ENCODE measurements at places on chromosomes 4 and X.

GRCh38 chr4:140762202-140762601 is 6.0 kb upstream of the TBC1D9 start:
- no peak for DNase-seq

DNA sequence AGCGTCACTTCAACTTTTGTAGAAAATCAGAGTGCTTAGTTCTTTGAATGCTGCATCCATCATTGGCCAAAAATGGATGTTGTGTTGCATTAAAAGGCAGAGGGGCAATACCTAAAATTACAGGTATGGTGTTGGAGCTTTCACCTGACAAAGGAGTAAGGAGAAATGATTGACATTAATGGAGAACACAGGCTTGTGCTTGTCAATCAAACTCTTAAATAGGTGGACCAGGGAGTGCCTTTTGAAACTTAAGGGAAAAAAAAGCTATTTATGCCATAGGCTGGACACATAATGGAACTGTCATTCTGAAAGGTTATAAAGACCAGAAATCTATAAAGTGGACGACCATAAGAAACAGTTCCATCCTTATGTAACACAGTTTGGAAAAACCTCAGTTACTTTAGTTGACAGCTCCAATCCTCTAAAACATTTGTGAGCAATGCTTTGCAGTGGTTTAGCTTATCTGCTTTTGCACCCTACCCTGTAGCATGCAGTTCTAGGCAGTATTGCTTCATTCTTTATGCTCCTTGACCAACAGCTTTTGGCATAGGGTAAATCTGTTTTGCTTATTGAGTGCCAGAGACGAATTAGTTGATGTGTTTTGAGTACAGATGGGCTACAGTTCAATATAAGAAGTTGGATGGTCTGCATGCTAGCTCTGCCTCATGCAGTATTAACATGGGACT is 2.4 kb downstream of the HADH start:
- DNase-seq: no peak

DNA sequence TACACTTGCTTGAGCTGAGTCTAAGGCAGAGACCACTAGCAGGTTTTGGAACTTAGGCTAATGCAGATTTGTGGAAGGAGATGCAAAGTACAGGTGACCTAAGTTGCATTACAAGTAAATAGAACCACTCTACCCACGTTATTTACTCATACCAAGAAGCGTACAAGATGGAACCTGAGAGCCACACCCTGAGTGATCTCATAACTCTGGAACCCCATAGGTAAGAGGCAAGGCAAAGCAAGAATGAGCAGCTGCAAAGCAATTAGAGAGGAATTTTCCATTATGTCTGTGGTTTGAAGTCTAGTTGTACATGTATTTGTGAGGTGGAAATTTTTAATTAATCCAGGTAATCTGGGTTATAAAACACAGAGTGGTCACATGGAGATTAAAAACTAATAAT is 55.4 kb downstream of the CC2D2A start:
- no peak for DNase-seq

DNA sequence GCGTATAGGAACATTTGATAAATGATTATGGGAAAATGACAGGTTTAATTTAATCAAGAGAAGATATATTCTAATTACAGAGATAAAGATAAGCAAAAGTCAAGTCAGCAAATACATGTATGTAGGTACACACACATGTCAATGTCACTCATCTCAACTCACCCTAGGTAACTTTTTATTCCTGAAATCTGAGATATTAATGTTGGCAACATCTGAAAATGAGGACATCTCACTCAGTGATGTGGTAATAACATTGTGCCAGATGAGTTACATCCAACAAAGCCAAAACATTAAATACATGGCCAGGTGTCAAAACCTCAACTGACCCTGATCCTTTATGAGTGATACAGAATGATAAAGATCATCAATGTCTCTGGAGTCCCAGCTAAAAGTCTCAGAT is 363.3 kb upstream of the F9 start:
- no peak for DNase-seq

GRCh38 chr4:54169176-54169575 is 59.9 kb upstream of the PDGFRA start:
- DNase-seq: no peak

DNA sequence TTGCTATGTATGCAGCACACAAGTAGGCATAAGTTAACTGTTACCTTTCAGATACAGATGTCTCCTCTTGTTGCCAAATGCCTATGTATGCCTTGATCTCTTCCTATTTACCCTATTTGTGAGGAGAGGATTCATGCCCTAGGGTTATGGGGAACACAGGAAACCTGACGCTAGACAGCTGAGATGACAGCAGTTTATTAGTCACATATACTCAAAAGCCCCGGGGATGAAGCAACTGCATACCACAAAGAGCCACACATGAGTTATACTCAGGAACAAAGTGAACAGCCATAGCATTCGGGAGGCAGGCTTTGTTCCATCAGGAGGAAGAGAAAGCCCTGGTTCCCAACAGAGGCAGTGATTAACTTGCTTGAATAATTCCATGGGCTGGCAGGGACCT is 1011.7 kb upstream of the PCDH7 start:
- DNase-seq: no peak

DNA sequence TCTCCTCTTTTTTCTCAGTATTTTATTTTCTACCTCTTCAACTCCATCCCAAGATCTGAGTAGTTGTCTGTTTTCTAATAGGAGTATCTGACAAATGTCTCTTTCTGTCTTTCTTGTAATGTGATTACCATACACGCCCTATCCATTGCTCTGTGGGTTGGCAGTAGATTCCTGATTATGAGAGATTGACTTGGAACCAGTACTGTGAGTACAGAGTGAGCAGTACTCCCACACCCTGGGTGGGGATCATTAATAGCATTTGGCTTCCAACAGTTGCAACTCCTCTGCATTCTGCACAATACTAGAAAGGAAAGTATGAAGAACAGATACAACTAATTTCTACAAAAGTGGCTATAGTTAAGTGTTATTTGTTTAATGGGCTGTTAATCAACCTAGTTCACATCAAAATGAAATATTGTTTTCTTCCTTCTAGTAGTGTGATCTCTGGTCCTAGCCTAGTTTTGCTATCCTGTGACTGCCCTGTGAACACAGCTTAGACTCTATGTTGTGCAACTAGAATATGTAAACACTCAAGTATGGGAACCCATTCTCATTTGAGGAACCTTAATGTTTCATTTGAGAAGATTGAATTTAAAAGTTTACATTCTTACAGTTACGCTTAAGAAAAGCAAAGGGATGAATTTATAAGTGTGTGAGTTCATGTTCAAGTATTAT is 112.9 kb downstream of the PTPN13 start:
- no peak for DNase-seq

DNA sequence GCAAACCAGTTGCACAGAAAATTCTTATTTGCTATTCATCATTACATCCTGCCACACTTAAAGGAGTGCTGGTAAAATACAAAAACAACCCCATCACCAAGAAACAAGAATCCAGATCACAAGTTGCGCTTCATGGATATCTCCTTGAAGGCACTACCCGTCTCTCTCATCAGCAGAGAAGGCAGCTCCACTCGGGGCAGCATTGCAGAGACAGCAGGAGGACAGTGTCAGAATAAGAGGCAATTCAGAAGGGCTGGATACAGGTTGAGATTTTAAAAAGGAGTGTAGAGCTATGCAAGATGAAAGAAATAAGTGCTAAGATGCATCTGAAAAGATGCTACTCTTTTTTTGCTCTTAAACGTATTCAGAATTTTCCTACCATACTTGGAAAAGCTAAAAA is 71.4 kb downstream of the LDB2 start:
- DNase-seq: no peak

DNA sequence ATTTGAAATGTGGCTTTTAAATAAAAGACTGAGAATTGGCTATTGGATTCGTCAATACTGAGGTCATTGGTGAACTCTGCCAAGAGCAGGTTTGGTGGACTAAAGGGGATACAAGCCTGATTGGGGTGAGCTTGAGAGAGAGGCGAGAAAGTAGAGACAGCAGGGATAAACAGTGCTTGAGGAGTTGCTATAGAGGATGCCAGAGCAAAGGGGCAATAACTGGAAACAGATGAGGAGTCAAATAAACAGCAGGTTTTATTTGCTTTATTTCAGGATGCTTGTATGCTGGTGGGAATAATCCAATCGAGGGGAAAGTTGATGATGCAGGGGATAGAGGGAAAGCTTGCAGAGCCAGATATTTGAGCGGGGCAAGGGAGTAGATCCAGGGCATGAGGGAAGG is 24.0 kb upstream of the ANXA3 start:
- DNase-seq: no peak

GRCh38 chr4:109966891-109967481 is 54.3 kb downstream of the EGF start:
- DNase-seq: no peak

- DNase-seq: no peak
Measured at GRCh38 chr4:87516683-87517082, 12.5 kb downstream of the SPARCL1 start.

DNA sequence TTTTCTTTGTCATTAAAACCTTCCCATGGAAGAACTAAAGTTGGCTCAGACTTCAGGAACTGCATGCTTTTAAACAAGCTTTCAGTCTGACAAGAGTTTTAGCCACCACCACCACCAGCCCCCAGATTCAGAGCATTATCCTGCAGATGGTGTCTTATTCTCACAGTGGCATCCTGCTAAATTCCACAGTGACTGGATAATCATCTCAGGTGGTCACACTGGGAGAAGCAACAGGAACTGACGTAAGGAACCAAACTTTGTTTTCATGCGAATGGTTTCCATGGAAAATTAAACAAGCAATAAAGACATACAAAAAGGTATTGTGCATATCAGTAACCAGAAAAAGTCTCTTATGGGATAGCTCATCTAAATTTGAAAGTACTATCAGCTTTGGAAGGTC is 370.7 kb downstream of the FBXW7 start:
- DNase-seq: no peak

DNA sequence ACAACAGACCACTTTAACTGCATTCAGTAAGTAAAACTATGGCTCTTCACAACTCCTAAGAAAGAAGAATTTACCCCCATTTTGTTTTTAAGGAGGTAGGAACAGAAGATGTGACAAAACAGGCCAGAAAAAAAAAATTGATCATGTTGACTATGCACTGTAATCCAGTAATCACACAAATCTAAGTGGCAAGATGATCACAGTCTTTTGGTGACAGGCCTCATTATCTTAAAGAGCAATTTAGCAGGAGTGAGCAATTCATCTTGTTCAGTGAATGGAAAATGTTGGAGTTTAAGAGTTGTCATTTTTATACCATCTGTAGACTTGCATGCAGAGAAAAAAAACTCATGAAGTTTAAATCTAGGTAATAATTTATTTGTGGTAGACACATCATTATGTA is 115.1 kb downstream of the SLC39A8 start:
- DNase-seq: no peak

- no peak for DNase-seq
Measured at GRCh38 chr4:58166490-58166889, 1056.3 kb upstream of the IGFBP7 start.

DNA sequence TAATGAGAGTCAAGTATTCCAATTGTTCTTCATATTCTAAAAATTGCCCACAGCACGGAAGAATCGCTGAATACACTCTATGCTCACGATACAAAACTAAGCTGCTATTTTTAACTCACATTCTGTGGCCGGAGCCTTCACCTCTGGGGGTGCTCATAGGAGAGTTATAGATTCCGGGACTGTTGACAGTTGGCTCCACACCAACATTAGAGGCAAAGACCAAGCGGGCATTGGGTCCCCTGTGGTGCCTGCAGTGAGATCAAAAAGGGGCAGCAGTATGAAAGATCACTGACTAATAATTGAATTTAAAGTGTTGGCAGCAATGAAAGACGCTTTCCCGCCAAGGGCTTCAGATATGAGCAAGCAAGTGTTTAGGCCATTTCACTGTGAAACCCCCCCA is 146.0 kb downstream of the TMEM144 start:
- no peak for DNase-seq

GRCh38 chr4:144351306-144351705 is 210.8 kb upstream of the GYPA start:
- DNase-seq: no peak

- no peak for DNase-seq
Measured at GRCh38 chr4:40579983-40580382, 49.7 kb downstream of the RBM47 start.

GRCh38 chr4:138275216-138275615 is 33.1 kb upstream of the SLC7A11 start:
- no peak for DNase-seq

DNA sequence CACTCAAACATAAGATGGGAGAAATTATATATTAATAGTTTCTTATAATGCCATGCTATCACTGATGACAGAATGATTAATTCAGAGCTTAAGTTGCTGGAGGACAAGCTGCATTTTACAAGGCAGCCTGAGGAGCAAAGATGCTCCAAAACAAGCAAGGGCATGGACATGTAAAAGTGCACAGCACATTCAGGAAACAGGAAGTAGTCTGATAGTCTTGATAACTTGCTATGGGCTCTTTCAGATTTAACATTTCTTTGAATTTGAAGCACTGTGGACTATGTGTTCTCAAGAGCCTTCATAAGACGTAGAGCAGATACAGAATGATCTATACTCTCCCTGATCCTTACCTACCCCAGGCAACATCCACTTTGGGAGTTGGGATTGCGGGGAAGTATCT is 50.0 kb downstream of the AMMECR1 start:
- no peak for DNase-seq

GRCh38 chr4:173534434-173534833 is 4.4 kb upstream of the HAND2 start:
- DNase-seq: no peak

- DNase-seq: no peak
Measured at GRCh38 chr4:140335076-140335475, 38.4 kb upstream of the SCOC start.

DNA sequence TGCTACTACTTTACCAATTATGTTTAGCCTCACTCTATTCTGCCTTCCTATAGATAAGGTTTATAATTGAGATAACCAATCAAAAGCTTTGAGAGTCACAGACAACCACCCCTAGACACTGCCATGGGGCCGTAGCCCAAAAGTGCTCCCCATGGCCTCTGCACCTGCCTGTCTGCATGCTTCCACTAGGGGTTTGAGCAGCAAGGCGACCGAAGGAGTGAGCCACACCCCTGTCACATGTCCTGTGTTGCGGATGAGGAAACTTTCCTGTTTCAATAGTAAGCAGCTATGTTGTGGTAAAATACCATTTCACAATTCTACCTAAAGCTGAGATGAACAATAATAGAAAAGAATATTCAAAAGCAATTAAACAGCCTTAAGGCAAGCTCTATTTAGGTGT is 856.0 kb upstream of the FRG1 start:
- no peak for DNase-seq

- no peak for DNase-seq
Measured at GRCh38 chr4:153773236-153773690, 13.4 kb upstream of the RNF175 start.

GRCh38 chr4:69701696-69702095 is 48.6 kb upstream of the UGT2A1 start:
- DNase-seq: no peak

- DNase-seq: peak; percentile 62
Measured at GRCh38 chr4:37976991-37977470, 16.8 kb downstream of the PTTG2 start.

- no peak for DNase-seq
Measured at GRCh38 chrX:124249345-124249744, 83.1 kb upstream of the TEX13D start.

DNA sequence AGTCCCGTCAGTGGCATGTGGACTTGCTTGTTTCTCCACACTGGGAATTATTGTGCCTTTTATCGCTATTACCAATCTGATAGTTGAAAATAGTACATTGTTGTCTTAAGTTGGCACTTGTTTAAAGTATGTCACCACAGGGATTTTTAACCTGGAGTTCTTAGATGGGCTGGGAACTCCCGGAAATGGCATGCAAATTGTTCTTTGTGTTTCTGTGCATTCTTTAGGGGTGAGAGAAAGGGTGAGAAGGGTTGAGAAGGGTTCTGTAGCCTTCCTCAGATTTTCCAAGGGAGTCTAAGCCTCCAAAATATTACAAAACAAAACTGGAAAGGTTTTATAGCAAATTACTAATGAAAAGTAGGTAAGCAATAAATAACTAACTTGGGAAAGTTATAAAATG is 176.9 kb downstream of the ZIC3 start:
- DNase-seq: no peak

Measured in stimulated activated CD8-positive, alpha-beta memory T cell treated with anti-CD3 and anti-CD28 coated beads, Interleukin-2, amount 100 ng/mL, for 48 hours (primary cell).